ENCODE measurements at places on chromosomes 1 and 21.

GRCh38 chr21:45211661-45212060 lies 76.0 kb downstream of the POFUT2 start:
- no peak for DNase-seq

GRCh38 chr1:197924516-197925123 lies 7.4 kb downstream of the LHX9 start:
- no peak for DNase-seq

DNA sequence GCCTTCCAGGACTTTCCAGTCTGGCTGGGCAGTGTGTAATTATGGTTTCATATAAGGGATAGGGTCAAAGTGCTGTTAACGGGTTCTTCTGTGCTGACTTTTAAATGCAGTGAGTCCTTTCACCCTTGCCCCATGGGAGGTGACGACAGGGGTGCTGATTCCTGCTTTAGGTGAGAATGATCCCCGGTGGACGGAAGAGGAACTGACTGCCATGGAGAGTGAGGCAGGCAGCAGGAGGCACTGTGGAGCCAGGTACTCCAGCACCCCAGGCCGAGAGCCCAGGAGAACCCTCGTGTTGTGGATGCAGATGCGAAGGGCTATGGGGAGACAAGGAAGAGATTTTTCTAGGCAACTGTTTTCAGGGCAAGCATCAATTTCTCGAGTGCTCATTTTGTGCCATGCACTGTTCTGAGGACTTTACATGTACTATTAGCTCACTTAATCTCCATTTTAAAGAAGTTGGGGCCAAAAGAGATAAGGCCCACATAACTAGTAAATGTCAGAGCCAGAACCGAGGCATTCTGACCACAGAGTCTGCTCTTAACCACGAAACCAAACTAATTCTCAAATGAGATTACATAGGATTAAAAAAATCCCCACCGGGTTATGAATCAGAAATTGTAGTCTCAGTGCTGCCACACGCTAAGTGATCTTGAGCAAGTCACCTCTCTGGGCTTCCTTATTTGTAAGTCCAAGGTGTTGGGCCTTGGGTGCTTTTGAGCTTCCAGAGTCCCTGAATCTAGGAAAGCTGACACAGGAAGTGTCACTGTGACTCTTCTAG lies 28.2 kb downstream of the STPG1 start:
- no peak for DNase-seq

DNA sequence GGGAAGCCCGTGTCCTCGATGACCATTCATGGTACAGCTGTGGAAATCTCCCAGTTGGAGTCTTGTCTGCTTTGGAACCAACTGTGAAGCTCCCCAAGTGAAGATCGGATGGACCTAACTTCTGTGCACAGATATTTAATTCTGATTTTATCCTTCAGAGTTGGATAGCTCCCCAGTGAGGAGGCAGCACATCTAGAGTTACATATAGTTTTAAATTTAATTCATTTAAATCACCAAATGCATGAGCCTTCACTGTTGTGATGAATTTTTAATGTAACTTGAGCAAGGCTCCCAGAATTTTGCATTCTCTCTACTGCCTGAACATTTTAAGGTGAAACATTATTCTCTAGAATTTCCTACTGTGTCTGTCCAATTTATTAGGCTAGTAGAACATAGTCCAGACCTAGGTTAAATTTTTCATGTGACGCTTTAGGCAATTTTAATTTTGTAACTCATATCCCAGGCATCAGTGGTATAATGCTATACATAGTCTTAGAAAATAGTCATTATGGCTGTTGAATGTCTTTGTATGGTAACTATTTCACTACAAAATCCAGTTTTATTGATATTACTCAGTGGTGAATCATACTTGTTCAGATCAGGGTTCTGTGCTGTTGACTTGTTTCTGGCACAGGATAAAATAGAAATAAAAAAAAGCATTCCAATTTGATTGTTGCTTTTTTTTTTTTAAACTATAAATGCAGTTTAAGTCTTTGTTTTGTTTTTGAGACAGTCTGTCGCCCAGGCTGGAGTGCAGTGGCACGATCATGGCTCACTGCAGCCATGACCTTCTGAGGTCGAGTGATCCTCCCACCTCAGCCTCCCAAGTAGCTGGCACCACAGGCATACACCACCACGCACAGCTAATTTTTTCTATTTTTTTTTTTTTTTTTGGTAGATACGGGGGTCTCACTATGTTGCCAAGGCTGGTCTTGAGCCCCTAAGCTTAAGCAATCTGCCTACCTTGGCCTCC lies 66.9 kb downstream of the PRDM2 start:
- no peak for DNase-seq

DNA sequence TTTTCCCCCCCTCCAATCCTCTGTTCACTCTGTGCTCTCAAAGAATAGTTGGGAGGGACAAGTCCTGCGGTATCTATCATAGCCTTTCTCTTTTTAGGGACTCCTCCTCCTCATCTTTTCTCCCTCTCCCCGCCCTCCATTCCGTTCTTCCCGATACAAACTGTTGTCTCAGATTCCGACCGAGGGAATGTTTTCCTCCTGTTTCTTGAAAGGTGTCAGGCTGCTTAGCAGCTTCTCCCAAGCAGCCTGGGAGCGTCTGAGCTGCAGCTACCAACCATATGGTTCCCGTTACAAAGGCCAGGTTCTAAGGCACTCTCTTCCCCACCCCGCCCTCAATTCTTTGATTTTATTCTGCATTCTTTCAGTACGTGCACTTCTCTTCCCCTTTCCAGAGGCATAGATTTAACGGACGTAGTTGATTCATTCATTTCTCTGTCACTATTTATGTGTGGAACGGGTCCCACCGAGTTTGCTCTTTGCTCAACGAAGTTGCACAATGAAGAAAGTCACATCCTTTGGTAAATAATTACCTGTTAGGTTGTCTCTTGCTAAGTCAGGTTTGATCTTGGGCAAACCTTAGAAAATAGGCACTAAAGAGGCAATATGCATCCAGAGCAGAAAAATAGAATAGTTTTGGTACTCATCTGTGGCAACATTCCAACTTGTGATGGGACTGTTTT lies 2.8 kb downstream of the ADGRL2 start:
- DNase-seq = no peak

- DNase-seq = no peak
These were observed 1.6 kb upstream of the ENO1 start for GRCh38 chr1:8879922-8880676.

- DNase-seq = no peak
These were observed 22.3 kb upstream of the SDE2 start for GRCh38 chr1:226021401-226021800.

GRCh38 chr1:37537378-37537777 lies 16.7 kb downstream of the SNIP1 start:
- no peak for DNase-seq

- DNase-seq = no peak
These were observed 16.7 kb downstream of the CNR2 start for GRCh38 chr1:23896491-23896890.

GRCh38 chr1:236204656-236205055 lies 62.3 kb downstream of the GPR137B start:
- DNase-seq = no peak

DNA sequence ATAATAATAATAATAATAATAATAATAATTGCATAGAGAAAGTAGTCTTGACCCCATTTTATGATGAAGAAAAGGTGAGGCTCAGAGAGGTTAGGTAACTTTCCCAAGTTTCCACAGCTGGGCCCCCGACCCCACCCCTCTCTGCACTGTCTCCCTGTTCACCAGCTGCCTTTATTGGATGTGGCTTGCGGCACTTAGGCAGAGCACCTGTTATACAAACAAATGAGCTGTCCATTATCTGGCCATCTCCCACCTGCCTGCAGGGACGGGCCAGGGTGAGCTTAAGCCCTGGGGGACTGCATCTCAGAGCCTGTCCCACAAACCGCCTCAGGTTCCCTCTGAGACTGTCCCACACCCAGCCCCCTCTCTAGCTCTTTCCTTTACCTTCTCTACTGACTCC lies 10.1 kb upstream of the EFNA1 start:
- no peak for DNase-seq

DNA sequence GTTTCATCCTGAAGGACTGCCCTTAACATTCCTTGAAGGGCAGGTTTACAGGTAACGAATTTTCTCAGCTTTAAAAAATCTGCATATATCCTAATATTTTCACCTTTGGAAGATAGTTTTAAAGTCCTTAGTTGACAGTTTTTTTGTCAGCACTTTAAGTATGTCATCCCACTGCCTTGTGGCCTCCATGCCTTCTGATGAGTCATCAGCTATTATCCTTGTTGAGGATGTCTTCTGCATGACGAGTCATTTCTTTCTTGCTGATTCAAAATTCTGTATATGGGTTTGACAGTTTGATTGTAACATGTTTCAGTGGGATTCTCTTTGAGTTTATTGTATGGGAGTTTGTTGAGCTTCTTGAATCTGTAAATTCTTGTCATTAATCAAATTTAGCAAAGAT lies 500.6 kb downstream of the DISC1 start:
- DNase-seq = no peak
